Cardiac fibroblast (primary cell): ENCODE measurements at places on chromosomes 1 and 21.

DNA sequence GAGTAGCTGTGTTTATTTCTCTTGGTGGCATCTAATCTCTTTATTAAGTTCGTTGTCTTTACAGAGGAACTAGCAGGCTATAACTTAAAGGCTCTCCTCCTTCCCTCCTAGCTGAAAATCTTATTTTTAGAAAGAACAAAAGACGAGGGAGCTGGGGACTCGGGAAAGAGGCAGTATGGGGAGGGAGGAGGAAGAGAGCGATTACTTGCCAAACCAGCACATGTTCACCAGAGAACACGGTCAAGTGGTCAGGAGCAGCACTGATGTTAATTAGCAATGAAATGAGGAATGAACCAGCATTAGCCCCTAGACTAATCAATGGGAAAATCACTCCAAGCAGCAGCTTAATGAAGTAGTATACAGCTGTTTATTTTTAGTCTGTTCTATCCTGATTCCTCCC is 171.3 kb upstream of the ESRRG start:
- DNase-seq: no peak

DNA sequence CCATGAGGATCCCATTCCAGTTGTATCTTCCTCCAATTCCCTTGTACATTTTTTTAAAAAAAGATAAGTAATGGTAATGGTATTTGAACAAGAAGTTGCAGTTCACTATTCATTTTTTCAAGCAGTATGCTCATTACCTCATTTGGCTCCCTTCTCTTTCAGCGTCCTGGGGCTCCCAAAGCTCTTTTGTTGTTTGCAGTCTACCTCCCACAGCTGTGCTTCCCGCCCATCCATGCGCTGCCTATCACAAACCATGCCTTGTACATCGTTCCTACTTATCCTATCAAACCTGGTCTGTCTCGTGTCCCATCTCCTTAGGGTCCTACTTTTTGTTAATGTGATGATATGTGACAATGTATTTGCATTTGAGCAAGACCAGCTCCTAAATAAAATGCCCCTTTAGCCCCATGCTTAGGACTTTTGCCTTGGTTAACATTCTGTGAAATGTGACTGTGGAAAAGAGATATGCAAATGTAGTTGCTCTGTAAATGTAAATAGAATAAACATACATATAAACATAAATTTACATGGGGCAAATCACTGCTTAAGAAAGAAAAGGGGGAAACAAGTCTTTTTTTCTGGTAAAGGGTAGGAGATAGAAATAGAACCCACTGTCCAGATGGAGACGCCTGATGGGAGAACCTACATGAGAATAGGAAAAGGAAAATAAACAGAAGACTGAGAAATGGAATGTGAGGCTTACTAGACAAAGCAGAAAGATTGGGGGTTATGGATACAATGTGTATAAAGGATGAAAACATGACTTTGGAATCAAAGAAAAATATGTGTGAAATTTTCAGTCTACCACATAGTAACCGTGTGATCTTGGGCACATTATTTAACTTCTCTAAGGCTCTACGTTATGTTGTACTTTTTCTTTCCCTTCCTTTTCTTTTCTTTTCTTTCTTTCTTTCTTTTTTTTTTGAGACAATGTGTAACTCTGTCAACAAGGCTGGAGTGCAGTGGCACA is 59.8 kb upstream of the PLXNA2 start:
- no peak for DNase-seq

- no peak for DNase-seq
Observed at GRCh38 chr1:217049721-217050120, 326.5 kb upstream of the ESRRG start.

DNA sequence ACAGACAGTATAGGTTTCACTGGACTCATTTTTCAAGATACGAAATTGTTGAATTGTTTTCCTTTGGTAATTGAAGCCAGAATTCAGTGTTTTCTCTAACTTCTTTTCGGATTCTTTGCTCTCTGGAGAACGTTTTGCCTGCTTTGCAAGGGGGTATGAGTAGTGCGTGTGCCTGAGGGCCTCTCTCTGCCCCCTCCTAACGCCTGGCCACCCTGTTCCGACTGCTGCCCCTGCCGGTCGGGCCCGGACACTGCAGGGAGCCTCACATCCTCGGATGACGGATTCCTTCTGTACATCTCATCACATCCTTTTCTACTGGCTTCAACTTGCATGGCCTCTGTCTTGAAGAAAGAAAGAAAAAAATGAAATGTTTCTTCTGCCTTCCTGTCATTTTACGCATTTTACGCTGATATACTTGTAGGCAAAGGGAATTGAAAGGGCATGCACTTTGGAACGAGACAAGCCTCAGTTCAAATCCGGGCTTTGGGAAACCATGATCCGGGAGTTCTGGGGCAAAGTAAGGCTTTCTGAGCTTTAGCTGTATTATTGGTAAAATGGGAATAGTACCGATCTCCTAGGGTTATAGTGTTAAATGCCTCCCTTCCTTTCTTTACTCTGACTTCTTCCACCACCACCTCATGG is 65.1 kb downstream of the DISC1 start:
- DNase-seq: peak; percentile 53

GRCh38 chr1:17289721-17290120 is 18.3 kb upstream of the PADI4 start:
- DNase-seq: peak; percentile 19

GRCh38 chr1:32873484-32873883 is 2.8 kb upstream of the FNDC5 start:
- no peak for DNase-seq

DNA sequence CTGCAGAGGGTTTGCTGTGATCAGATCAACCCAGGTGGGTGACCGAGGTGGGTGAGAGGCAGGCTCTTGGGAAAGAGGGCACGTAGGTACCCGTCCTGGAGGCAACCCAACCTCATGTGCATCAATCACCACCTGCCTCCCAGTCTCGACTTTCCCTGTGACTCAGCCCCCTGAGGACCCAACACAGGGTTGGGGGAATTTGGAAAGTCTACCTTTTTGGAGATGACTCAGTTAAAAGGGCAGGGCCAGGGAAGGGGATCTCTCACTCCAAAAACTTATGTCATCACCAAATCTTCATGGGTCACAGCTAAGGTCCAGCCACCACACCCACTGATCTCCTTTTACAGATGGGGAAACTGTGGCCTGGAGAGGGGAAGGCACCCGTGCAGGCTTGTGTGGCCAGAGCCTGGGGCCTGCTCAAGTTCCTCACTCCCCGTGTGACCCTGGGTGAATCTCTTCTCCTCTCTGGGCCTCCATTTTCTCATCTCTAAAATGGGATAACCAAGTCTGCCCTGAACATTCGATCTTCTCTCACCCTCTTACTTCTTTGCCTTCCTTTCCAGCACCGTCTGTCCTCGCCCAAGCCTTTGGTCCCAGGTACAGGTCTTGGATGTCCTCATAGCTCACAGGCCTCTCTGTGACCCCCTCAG is 34.6 kb upstream of the WNT4 start:
- no peak for DNase-seq

GRCh38 chr1:67018574-67018973 is 35.4 kb downstream of the SLC35D1 start:
- DNase-seq: no peak

DNA sequence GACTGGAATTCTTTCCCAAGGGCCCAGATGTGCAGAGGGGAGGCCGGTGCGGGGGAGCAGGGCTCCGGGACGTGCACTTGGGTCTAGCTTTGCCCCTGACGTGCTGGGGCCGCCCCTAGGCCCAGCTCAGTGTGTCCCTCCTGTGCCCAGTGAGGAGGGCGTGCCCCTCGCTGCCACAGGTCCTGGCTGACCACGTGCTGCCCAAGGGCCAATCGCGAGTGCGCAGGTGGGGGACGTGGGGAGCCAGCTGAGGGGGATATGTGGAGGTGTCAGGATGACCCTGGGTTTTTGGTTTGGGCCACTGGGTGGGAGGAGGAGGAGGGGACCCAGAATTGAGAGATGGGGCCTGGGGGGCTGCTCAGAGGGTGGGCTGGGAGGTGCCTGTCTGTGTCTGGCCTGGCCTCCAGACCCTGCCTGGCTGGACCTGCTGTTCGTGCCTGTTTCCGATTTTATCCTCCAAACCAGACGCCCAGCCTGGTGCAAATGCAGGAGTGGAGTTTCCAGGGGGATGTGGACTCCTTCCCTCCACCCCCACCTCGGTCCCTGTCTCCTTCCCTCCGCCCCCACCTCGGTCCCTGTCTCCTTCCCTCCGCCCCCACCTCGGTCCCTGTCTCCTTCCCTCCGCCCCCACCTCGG is 6.1 kb upstream of the RNF223 start:
- DNase-seq: peak; percentile 33

- DNase-seq: no peak
Observed at GRCh38 chr1:235714205-235714897, 64.8 kb upstream of the GNG4 start.

GRCh38 chr1:97691325-97691724 is 229.5 kb downstream of the DPYD start:
- DNase-seq: no peak

- DNase-seq: peak; percentile 41
Observed at GRCh38 chr1:109300650-109301151, 6.1 kb downstream of the MYBPHL start.

GRCh38 chr1:246709835-246710234 is 14.4 kb upstream of the SCCPDH start:
- DNase-seq: no peak

DNA sequence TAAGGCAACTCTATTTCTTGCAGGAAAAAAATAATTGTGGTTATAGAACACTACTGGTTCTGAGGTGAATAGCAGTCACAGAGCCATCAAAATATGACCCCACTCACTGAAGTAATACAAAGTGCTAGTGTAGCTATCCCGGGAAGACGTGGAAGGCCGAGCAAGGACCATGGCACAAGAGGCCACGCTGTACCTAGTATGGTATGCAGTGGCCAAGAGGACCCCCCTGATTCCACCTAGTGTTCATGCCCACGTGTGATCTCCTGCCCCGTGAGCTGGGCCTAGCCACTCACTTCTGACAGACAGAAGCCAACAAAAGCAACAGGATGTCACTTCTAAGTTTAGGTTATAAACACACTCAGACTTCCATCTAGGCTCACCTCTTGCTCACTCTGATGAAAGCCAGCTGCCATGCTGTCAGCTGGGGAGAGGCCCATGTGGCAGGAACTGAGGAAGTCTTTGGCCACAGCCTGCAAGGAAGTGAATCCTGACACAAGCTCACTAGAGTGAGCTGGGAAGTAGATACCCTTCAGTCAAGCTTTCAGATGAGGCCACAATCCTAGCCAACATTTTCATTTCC is 21.7 kb upstream of the LSS start:
- DNase-seq: no peak

DNA sequence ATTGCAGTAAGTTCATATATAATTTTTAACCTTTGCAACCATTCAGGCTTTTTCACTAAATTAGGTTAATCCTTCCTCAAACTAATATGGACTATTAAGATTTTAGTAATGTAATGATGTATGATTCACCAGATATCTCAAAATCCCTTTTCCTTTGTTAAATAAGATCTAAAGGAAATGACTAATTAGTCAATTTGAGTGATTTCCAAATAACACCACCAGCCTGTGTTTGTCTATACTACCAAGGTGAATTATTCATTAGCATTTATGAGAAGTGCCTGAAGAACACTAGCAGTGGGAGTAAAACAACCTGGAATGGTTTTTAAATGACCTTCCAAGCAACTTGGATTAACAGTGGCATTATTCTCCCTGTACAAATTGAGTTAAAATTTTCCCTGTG is 670.6 kb upstream of the PKN2 start:
- no peak for DNase-seq

GRCh38 chr21:39611551-39612190 is 1.1 kb upstream of the B3GALT5 start:
- no peak for DNase-seq

GRCh38 chr1:86389307-86389706 is 6.8 kb downstream of the ODF2L start:
- peak; percentile 11 for DNase-seq

DNA sequence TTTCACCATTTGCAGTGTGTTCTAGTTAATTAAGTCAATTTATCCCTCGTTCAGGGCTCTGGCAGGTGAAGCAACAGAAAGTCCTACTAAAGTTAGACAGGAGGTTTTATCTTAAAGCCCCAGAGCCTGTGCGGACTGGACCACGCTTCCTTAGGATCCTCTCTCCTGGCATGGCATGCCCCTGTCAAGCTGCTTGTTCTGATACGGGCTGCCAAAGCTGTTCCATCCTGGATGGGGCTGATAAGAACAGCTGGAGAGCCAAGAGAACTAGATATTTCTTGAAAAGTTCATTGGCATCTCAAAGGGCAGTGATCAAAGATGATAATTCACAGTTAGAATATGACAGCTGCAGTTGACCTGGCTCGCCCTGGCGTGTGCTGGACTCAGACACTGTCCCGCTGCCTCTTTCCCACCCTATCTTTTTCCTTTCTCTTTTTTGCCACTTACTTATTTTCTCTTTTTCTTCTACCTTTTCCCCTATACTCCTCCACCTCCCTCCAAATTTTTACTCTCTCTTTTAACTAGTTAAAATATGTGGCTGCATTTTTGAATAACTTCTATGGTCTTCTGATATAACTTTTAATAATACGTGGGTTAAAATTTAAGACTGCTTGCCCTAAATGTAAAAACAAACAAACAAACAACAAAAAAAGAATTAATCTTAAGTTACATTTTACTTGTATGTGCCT is 96.7 kb downstream of the ABCA4 start:
- DNase-seq: no peak

DNA sequence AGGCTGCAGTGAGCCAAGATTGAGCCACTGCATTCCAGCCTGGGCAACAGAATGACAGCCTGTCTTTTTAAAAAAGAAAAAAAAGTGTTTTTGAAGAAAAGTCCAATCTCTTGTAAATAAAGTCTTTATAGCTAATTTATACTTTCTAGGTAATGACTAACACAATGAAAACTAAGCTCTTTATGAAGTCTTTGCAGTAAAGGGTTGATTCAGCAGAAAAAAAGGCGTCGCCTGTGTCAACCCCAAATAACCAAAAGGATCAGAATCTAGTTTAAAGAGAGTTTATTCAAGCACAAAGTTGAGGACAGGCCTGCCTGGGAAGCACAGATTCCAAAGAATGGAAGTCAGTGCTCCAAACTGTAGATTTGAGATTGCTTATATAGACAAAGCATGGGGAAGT is 14.3 kb upstream of the PGBD2 start:
- no peak for DNase-seq

- no peak for DNase-seq
Observed at GRCh38 chr1:54374766-54375165, 31.4 kb downstream of the SSBP3 start.

DNA sequence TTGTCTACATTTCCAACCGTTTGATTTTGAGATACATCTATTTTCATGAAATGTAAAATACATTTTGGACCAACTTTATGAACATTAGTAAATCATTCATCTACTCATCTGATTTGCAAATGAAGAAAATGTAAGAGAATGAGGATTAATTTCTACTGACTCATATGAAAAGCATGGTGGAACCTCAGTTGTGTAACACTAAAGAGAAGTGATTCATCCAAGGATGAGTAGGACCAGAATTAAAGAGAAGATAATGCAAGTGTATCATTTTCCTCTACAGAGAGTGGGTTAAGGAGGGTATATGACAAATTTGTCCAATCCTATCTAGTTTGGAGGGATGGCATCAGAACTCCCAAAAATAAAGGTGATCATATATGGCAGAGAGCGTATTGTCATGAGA is 1967.6 kb downstream of the MRPL39 start:
- no peak for DNase-seq

DNA sequence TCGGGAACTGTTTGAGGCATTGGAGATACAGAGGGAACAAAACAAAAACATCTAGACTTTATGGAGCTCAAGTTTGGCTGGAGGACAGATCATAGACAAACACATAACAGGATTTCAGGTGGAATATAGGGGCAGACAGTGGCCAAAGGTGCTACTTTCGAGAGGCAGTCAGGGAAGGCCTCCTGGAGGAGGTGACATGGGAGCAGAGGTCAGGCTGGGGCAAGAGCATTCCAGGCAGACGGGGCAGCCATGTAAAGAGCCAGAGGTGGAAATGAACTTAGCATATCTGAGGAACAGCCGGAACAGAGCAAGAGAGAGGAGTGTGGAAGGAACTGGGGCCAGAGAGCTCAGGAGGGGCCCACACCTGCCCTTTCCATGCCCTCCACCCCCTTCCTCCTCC is 122.3 kb downstream of the DMRTB1 start:
- no peak for DNase-seq
